Activated T-cell treated with anti-CD3 and anti-CD28 coated beads, Interleukin-2, amount 50 U/mL, for 72 hours (primary cell): ENCODE measurements at places on chromosomes 11 and 22.

- peak; percentile 34 for DNase-seq
Measured at GRCh38 chr11:66478729-66479393, 1.4 kb upstream of the DPP3 start.

DNA sequence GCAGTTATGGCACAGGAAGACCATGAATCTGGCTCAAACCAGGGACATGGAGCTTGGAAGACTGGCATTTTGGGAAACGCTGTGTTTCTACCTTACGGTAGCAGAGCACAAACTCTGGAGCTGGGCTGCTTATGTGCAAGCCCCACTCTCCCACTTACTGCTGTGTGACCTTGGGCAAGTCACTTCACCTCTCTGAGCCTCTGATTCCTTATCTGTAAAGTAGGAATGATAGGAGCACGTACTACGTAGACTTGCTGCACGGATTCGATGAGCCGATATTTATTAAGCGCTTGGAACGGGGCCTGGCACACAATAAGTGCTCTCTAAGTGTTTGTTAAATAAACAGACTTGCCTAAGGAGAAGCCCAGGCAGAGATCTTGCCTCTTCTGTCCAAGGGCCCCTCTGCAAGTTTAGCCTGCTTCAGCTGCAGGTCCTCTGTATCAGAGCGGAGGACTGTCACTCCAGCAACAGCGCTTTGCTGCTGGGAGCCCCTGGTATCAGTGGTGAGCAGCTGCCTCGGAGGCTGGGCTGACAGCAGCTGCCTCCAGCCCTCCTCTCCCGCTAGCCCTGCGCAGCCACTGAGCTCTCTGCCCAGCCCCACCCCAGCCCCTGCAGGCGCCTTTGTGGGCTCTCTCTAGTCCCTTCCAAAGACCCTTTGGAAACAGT lies 96.9 kb upstream of the ANO1 start:
- DNase-seq, result no peak

GRCh38 chr11:48063424-48063978 lies 83.1 kb downstream of the PTPRJ start:
- DNase-seq, result no peak

- DNase-seq, result no peak
Measured at GRCh38 chr11:120030411-120030810, 107.5 kb downstream of the TRIM29 start.

DNA sequence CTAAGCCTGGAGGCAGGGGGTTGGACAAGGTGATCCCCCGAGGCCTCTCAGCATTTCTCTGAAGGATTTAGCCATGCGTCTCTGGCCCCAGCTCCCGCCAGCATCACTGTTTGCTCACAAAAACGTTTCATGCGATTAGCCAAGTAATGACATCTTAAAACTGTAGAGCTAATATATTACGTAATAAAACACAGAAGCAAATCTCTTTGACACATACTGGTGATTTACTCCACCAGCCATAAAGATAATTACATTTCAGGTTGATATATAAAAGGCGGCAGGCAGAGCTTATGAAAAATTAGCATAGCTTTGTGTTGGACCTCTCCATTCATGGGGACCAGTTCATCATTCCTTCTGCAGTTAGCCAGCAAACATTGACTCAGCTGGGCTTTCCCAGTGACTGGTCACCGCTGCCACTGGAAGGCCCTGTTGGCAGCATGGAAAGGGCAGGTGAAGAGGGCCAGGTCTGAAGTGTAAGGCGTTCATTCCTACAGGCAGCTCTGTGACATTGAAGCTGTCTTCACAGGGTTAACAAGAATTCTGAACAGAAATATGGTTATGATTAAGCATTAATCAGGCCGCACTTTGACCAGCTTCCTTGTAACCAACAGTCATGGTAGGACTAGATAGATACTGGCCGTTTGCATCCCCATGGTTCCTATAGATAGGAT lies 150.3 kb downstream of the NECTIN1 start:
- DNase-seq, result no peak

- no peak for DNase-seq
Measured at GRCh38 chr11:33976495-33977199, 74.9 kb upstream of the CAPRIN1 start.

GRCh38 chr11:44127130-44127529 lies 31.7 kb downstream of the EXT2 start:
- DNase-seq, result no peak

DNA sequence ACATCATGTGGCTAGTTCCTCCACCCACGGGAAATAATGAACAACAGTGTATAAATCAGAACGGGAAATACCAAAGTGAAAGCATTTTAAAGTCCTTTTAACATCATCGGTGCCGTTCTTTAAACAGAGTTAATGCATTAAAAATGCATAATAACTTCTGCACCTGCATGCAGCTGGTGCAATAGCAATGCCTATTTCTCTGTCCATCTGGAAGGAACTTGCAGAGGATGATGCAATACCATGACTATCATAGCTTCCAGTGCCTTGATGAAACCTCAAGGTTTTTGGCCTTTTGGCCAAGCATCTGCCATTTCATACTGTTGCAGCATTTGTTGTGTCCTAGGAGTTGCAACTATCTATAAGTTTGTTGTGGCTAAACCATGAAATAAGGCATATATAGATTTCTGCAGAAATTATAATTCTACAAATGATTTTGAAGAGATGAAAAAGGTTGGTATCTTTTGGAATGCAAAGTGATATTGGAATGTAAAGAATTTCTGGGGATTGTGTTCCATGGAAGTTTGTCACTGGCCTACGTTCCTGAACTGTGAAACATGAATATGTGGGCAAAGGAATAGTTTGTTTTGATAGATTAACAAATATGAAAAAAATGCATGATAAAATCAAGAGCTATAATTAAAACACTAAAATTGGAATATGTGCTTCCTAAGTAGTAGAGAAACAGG lies 9.8 kb upstream of the EIF3F start:
- DNase-seq, result no peak

DNA sequence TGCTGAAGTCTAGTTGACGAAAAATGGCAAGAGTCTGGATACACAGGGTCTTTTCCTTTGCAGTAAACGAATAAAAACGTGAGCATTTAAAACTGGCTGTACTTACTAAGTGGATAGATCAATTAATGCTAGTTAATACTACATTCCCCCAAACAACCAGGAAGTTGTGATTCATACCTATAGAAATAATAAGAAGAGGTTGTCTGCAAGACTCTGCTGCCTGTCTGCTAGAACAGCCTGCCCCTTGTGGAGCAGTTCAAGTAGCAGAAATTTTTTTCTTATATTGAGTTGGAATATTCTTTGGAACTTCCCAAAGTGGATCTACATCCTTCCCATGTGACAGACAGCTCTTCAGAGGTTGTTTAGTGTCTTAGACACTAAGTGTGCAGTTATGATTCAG lies 86.8 kb downstream of the TEAD1 start:
- no peak for DNase-seq

DNA sequence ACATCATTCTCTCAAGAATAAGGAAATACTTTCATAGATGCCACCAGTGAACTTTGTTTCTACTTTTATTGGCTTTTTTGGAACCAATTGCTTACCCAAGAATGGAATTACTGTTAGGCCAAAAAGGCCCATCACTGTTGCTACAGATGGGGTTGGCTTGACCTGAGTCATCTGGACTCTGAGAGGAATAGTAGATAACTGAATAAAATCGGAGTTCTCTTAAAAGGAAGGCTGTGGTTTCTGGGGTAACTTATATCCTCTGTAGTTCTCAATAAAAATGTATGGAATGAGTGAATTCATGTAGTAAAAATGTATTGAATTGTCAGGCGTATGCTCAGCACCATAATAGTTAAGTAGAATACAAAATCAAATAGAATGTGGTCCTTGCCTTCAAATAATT lies 56.6 kb downstream of the ARHGEF12 start:
- no peak for DNase-seq

- DNase-seq, result no peak
Measured at GRCh38 chr22:49004484-49005399, 822.9 kb downstream of the BRD1 start.

- DNase-seq, result no peak
Measured at GRCh38 chr11:75852406-75853017, 37.5 kb downstream of the UVRAG start.

DNA sequence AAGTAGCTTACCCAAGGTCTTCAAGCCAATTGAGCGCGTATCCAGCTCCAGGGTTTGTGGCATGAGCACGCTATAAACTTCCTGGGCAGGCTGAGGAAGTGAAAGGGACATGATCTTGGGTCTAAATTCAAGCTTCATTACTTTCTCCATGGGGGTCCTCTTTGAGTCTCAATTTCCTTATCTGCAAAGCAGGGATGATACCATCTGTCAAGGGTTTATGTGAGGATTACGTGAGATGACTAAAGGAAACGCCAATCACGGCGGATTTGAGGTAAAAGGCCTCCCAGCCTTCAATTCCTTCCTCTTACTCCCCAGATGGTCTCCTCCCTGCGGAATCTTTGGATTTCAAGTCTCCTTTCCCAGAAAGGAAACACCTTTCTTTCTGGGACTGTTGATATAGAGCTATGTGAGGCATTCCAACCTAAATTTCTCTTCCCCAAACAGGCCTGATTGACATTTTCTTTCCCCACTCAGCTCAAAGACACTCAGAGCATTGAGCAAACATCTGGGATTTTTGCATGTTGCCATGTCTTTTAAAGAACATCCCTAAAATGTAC lies 474.4 kb downstream of the INSC start:
- no peak for DNase-seq

- no peak for DNase-seq
Measured at GRCh38 chr11:117564321-117564720, 232.7 kb downstream of the DSCAML1 start.
